Activated CD4-positive, alpha-beta T cell treated with anti-CD3 and anti-CD28 coated beads, Interleukin-2, amount 50 U/mL, for 1 hour (primary cell): ENCODE measurements at places on chromosomes 5 and 9.

DNA sequence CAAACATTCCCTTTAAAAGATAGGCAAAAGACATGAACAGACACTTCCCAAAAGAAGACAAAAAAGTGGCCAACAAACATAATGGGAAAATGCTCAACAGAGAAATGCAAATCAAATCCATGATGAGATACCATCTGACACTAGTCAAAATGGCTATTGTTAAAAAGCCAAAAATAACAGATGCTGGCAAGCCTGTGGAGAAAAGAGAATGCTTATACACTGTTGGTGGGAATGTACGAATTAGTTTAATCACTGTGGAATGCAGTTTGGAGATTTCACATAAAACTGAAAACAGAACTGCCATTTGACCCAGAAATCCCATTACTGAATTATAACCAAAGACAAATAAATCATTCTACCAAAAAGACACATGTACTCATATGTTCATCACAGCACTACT is 58.3 kb upstream of the WDR41 start:
- no peak for DNase-seq

DNA sequence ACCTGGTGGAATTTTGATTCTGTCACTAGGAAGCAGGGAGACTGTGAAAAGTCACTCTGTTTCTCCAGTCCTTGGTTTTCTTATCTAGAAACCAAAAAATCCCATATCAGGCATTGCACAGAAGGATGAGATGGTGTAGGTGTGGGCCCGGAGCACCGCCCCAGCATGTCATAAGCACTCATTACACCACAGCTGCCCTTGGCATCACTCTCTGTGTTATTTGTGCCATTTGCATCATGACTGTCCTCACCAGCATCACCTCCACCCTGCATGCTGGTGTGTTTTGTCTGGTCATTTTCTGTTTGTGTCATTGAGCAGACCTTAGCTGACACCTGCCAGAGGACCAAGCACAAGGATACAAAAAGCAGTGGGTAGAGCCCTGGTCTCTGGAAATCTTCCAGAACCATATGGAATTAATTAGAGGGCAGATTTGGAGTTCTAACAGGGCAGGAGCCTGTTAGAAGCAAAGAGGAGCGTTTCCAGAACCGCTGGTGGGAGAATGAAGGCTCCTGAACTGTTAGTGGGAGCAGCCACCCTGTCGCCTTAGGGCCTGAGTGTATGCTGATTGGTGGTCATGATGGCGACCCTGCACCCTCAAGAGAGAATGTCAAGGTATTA is 99.3 kb downstream of the AMBP start:
- no peak for DNase-seq

GRCh38 chr5:124772457-124773200 is 26.2 kb upstream of the ZNF608 start:
- DNase-seq: no peak

GRCh38 chr5:72209147-72210115 is 102.2 kb downstream of the MAP1B start:
- DNase-seq: no peak

DNA sequence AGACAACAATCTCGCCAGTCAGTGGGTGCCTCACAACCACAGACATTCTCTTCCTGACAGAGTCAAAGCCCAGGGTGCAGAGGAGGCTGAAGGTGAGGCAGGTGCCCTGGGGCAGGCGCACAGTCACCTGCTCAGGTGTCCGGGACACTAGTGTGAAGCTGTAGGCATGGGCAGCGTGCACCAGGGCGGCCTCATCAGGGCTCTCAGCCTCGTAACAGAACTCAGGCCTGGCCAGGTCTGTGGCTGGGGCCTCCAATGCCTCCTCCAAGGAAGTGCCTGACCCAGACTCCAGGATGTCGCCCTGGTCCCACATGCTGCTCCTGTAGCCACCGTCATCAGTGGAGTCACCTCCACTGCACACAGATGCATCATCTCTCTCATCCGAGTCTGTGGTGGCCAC is 198.7 kb downstream of the PTTG1 start:
- DNase-seq: no peak

DNA sequence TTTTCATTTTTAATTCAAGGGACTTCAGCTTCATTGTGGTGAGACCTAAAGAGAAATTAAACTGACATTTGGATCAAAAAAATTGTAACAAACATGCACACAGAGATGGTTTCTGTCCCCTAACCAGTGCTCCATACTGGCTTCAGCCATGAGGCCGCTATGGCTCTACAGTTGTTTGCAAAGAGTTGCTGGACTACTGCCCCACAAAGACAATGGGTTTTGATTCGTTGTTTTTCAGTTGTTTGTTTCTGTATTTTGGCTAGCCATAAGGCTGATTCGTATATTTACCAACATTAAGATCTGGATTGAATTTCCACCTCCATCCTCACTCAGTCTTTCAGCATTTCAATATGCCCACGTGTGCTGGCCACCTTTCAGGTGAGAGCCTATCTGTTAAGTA is 163.7 kb upstream of the KIF2A start:
- DNase-seq: no peak

GRCh38 chr5:133712562-133712961 is 100.2 kb upstream of the FSTL4 start:
- DNase-seq: no peak
